ENCODE measurements at places on chromosomes 3 and 15. TPM values are rescaled to one million over a fixed set of nuclear protein-coding genes. Genes with fewer than 3 reads are reported as not detected.

- no peak for DNase-seq
Observed at GRCh38 chr3:141127344-141128125, 76.4 kb downstream of the SPSB4 start.

DNA sequence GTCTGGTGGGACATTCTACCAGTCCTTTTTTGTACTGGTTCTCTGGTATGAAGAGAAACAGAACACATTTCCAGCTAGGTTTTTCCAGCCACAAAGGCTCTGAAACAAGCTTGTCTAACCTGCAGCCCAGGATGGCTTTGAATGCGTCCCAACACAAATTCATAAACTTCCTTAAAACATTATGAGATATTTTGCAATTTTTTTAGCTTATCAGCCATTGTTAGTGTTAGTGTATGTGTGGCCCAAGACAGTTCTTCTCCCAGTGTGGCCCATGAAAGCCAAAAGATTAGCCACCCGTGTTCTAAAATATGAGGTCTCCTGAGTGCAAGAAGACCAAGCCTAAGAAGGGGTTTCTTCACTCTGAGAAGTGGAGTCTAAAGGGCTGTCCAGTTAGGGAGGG is 18.4 kb upstream of the TIMP4 start:
- no peak for DNase-seq

GRCh38 chr15:77646104-77646694 is 13.5 kb upstream of the LINGO1 start:
- DNase-seq = no peak

DNA sequence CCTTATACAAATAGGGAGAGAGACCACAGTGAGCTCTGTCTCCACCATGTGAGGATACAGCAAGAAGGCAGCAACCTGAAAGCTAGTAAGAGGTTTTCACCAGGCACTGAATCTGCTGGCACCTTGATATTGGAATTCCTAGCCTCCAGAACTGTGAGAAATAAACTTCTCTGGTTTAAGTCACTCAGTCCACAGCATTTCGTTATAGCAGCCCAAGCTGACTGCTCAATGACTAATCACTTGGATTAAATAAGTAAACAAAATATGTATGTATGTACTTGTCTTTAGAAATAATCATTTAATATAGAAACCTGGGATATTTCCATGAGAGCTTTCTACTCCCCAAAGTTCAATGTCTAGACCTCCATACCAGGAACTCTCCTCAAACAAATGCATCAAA is 162.0 kb downstream of the IMPG2 start:
- DNase-seq = no peak

DNA sequence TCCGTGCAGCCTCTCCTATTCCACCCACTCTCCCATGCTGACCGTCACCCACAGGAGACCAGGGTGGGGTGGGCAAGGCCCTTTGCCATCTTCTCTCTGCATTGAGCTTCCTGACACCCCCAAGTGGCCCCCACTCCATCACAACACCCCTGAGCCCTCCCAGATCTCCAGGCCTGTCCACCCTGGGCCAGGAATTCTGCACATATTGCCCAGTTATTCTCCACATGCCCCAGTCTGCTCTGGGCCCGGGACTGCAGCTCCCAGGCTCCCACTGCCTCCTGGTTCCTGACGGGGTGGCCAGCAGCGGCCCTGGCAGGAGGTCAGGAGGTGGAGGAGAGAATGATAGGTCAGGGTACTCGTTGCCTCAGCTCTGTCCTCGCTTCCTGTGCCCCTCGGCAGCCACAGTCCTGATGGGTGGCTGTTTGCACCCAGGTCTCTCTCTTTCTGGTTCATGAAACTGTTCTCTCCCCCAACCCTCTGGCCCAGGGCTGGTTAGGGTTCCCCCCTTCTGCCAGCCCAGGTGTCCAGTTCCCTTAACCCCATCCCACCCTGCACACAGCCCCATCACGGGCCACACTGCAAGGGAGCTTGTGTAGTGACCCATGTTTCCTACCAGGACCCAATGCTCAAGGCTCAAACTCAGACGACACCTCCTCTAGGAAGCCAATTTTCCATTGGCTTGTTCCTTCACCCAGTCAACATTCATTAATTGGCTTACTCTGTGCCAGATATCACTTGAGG is 47.3 kb downstream of the IQSEC1 start:
- DNase-seq = no peak

The ZBED2 gene
- total RNA-seq = 5.6 TPM

The SERPINI2 gene
- 0.23 TPM for total RNA-seq

The ZNF80 gene
- 0.17 TPM for total RNA-seq

The KCNMB2 gene
- 4.4 TPM for total RNA-seq

The EPM2AIP1 gene
- total RNA-seq = 24.6 TPM

The COL6A5 gene
- total RNA-seq = not detected

The GABRR3 gene
- not detected for total RNA-seq

The NLGN1 gene
- total RNA-seq = 8.8 TPM

The C3orf80 gene
- 0.55 TPM for total RNA-seq

Measured in mucosa of gallbladder (tissue), 1 donor.